ENCODE measurements at places on chromosomes 11 and 22.

DNA sequence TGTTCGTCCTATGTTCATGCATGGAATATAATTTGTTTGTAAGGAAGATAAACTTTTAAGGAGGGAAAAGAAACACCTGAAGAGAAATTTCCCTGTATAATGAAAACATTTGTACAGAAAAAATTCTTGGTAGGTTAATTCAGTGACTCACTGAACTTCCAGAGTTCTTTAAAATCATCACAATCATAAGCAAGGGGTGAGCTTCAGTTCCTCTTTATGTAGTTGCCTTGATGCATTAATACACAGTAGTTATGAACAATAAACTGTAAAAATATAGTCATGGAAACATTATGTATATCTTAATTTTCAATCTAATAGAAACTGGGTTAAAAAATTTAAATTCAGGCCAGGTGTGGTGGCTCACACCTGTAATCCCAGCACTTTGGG lies 1.1 kb upstream of the C11orf65 start:
- DNase-seq = no peak

DNA sequence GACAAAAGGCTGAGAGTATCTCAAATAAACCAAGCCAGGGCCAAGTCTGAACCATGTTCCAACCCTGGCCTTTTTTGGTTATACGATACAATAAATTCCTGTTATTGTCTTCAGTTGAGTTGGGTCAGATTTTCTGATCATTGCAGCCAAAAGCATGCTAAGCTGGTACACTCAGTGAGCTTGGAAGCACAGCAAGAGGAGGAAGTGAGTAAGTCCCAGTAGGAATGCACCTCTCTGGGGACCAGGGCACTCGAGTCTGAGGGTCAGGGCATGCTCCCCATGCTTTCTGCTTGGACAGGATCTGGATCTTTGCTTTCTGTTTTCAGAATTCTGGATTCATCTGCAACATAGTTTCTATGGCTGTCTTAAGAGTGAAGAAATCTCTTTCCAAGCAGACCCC lies 73.1 kb downstream of the TMPRSS5 start:
- DNase-seq = no peak

- no peak for DNase-seq
Measured at GRCh38 chr22:45335854-45336522, 26.3 kb downstream of the FAM118A start.

GRCh38 chr11:33448461-33449130 lies 191.4 kb downstream of the HIPK3 start:
- DNase-seq = no peak

GRCh38 chr11:11552529-11553087 lies 69.2 kb downstream of the GALNT18 start:
- DNase-seq = no peak

GRCh38 chr11:116691771-116692177 lies 81.0 kb downstream of the BUD13 start:
- peak; percentile 68 for DNase-seq

DNA sequence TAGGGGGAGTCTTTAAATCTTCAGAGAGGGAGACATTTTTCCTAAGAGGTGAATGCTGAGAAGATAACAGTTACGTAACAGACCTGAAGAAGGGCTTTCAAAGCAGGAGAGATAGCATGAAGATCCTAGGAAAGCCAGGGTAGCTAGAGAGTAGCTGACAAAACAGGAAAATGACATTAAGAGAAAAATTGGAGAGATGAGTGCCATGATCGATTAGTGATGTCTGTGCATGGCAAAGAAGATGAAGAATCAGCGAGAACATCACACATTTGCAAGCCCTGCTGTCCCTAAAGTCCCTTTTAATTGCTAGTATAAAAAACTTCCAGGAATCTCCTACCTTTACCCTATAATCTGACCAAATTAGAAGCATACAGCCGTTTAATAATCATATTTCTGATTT lies 116.9 kb upstream of the PAX6 start:
- DNase-seq = no peak

- no peak for DNase-seq
Measured at GRCh38 chr11:19853920-19854319, 141.3 kb downstream of the NAV2 start.

DNA sequence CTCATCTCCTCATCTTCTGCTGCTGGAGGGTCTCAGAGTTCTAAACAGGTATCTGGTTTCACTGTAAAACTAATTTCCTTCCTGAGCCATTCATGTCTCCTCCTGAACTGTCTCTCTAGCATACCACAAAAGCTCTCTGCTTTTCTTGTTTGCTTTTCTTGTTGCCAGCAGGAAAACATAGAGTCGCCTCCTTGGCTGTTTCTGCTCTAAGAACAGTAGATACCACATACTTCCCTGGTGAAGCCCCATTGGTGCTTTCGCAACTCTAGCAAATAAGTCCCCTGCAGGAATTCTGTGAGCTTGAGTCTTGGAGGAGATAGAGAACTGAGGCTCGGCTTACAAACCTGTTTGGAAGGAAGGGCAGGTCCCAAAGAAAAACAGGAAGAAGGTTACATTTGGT lies 7.0 kb downstream of the DIXDC1 start:
- DNase-seq = no peak

GRCh38 chr22:27986459-27986858 lies 67.4 kb upstream of the PITPNB start:
- DNase-seq = no peak

GRCh38 chr11:15579287-15580001 lies 464.7 kb downstream of the INSC start:
- no peak for DNase-seq

- DNase-seq = no peak
Measured at GRCh38 chr22:38948181-38948940, 9.0 kb upstream of the APOBEC3A start.

GRCh38 chr11:12529793-12530192 lies 144.4 kb upstream of the TEAD1 start:
- DNase-seq = no peak
